Dermis blood vessel endothelial cell (primary cell): ENCODE measurements at places on chromosomes 4 and X. TPM values are rescaled to one million over a fixed set of nuclear protein-coding genes. Genes with fewer than 3 reads are reported as not detected.

The UGT2B7 gene
- total RNA-seq, result 0.09 and 0.34 TPM in 2 replicates

The S100G gene
- not detected in 2 replicates for total RNA-seq

The SPON2 gene
- 0.65 and 1.5 TPM in 2 replicates for total RNA-seq

The VSIG1 gene
- total RNA-seq, result 0.51 and 0.65 TPM in 2 replicates

The NEIL3 gene
- total RNA-seq, result 2.4 and 6.8 TPM in 2 replicates

The ANXA10 gene
- total RNA-seq, result 0.34 TPM in 1 of 2 replicates, not detected in the other

The OPN1MW2 gene
- not detected in 2 replicates for total RNA-seq

The FGFR3 gene
- 1.1 and 1.4 TPM in 2 replicates for total RNA-seq
